Immature natural killer cell (primary cell): ENCODE measurements at places on chromosomes 16 and 17.

GRCh38 chr16:11358531-11358930, 13.3 kb downstream of the RMI2 start:
- DNase-seq = no peak

- DNase-seq = no peak
Observed at GRCh38 chr16:53740476-53740875, 36.5 kb downstream of the FTO start.

DNA sequence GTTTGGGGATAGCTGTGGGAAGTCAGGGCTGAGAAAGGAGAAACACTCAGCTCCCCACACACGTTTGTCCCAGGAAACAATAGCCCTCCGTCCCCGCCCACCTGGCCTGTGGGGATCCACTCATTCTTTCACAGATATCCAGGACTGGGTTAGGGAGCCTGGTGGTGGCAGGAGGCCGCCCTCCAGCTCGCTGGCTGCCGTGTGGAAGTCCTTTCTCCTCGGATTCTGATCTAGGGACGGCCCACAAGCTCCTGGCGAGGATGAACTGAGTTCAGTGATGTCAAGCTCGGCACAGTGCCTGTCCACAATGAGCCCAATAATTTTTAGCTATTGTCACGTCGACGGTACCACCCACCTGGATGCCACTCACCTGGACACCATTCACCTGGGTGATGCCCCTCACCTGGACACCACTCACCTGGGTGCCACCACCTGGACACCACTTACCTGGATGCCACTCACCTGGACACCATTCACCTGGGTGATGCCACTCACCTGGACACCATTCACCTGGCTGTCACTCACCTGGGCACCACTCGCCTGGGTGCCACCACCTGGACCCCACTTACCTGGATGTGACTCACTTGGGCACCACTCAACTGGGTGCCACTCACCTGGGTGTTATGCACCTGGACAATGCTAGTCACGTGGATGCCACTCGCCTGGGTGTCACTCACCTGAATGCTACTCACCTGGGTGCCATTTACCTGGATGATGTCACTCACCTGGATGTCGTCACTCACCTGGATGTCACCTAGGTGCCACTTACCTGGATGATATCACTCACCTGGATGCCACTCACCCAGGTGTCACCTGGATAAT, 172.5 kb upstream of the FOXF1 start:
- no peak for DNase-seq

DNA sequence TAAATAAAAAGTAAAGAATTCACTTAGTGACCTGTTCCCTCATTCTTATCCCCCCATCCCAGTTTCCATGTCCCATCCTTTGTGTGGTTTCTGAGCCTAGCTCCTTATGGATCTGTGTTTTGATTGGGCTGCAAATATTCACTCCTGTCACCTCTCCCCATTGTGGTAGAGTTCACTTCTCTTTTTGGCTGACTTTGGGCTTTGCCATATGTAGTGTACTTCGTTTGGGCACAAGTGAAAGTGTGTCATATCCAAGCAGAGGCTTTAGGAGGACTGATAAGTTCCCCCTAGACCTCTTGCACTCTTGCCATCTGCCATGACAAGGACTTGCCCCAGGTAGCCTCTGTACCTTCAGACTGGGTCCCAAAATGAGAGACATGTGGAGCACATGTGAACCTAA, 13.0 kb upstream of the DHRS7B start:
- no peak for DNase-seq

GRCh38 chr17:45581860-45582259, 91.3 kb upstream of the PLEKHM1 start:
- no peak for DNase-seq

- DNase-seq = no peak
Observed at GRCh38 chr16:17770104-17770503, 299.3 kb upstream of the XYLT1 start.

GRCh38 chr16:71896764-71897368, 1.5 kb downstream of the IST1 start:
- no peak for DNase-seq

- no peak for DNase-seq
Observed at GRCh38 chr17:76017481-76018339, 9.4 kb downstream of the EVPL start.

DNA sequence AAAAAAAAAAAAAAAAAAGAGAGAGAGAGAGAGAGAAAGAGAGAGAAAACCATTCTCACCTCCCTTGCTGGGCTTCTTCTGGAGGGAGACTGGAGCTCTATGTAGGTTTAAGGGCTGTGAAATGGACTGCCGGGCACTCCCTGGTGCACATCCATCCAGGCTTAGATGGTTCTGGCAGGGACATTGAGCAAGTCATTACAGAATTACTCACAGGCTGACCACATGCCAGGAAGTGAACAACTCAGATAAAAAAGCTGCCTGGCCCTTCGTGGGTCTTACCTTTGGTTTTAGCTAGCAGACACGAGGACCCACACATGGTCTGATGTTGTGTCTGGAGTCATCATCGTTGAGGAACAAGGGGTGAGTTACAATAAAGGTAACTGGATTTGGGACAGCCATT, 847.4 kb upstream of the EEF2KMT start:
- no peak for DNase-seq

- DNase-seq = no peak
Observed at GRCh38 chr17:67648032-67648905, 69.5 kb upstream of the NOL11 start.

- no peak for DNase-seq
Observed at GRCh38 chr17:43330876-43331639, 67.7 kb upstream of the ARL4D start.

DNA sequence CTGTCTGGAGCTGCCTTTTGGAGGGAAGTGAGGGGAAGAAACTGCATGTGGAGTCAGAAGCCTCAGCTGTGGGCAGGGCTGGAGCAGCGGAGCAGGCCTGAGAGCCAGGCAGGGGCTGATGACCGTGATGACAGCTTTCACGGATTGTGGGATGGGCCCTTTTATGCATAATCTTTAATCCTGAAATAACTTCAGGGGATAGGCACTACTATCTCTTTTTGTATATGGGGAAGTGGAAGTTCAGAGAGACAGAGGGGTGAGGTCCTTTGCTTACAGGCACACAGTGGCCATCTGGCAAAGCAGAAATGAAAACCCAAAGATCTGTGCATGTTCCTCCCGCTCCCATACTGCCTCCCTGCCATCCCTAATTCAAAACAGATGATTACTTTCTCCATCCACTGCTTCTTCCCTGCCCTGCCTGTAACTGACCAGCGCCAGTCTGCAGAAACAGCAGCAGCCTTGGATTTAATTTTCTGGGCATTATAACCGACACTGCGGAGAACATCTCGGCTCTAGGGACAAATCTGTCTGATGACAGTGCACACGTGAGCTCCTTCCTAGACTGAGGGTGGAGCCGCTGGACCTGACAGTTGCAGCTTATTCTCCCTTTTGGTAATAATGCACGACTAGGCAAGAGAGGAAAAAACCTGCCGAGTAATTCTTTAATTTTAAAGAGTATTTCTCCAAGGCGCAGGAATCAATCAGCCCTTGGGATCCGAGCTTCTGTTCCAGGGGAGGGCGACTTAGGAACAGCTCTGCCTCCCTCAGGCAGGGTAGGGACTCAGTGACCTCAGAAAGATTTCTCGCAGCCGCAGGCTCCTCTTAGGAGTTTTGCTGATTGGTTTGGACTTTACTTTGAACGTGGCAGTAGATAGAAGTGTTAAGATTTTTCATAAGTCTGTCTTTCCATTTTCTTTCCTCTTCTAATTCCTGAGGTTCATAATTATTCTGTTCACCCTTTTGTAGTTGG, 95.4 kb downstream of the UTP18 start:
- DNase-seq = no peak

- no peak for DNase-seq
Observed at GRCh38 chr16:82181461-82182185, 11.6 kb upstream of the MPHOSPH6 start.

DNA sequence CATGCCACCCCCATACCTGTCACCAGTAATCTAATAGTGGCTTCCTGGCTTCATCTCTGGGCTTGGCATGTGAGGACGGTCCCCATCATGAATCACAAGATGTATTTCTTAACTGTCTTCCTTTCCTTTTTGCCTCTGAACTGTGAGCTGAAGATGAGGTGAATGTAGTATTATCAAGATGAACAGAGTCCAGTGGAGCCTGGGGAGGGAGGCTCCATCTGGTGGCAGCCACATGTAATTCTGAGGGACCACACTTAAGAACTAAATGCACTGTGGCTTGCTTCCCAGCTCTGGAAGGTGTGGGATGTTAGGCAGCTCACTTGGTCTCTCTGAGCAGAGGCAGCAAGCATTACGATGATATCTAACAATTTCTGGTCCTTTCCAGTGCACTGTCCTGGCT, 354.9 kb upstream of the ASIC2 start:
- DNase-seq = no peak

DNA sequence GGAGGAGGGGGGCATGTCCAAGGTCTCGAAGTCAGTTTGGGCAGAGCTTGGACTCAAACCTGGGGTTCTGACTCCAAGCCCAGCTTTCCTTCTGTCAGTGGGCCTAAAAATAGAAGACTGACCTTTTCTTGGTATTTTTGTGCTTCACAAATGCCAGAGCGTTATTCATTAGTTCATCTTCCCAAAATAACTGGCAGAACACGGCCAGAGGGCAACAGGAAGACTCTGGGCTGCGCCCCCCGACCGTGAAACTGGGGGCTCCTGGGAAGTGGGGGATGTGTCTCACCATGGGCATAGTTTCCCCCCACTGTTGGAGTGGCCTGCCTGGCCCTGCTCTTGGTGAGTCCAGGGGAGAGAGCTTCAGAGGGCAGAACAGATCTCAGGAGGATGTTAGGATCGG, 94.0 kb downstream of the SOCS1 start:
- no peak for DNase-seq

DNA sequence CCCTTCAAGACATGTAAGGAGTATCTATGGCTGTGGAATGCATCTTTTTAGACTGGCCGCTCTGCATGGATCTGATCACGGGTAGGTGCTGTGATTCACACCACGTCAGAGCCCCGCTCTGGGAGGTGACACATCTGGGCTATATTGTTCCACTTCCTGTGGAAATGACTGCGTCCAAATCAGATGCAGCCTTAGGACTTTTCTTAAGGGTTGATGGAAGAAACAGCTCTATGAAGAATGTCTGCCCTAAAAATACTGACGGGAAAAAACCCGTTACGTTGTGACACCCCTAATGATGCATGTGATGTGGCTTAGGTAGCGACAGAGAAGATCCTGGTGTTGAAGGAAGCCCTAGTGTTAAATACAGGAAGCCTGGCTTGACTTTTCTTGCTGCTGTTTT, 12.2 kb downstream of the BANP start:
- peak; percentile 79 for DNase-seq

DNA sequence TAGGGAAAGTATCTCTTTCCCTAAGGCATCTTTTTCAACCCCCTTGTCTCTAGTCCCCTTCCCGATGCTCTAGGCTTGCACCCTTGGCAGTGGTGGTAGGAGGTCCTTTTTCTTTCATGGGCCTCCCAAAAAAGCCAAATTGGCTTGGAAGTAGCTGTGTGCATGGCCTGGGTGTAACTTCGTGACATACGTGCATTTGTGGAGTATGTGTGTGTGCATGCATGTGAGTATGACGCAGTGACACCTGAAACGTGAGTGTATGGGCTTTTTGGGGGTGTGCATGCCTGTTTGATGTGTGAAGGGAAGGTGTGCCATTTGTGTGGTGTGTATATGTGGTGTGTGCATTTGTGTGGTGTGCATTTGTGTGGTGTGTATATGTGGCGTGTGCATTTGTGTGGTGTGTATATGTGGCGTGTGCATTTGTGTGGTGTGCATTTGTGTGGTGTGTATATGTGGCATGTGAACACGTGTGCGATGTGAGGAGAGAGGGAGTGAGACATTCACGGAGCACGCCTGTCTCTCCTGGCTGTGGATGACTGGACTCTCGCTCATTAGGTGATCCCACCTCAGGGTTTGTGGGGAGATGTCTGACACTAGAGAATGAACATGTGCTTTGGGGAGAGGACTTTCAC, 15.7 kb downstream of the IGFBP4 start:
- DNase-seq = no peak

- no peak for DNase-seq
Observed at GRCh38 chr17:44417553-44417952, 28.1 kb upstream of the ITGA2B start.

DNA sequence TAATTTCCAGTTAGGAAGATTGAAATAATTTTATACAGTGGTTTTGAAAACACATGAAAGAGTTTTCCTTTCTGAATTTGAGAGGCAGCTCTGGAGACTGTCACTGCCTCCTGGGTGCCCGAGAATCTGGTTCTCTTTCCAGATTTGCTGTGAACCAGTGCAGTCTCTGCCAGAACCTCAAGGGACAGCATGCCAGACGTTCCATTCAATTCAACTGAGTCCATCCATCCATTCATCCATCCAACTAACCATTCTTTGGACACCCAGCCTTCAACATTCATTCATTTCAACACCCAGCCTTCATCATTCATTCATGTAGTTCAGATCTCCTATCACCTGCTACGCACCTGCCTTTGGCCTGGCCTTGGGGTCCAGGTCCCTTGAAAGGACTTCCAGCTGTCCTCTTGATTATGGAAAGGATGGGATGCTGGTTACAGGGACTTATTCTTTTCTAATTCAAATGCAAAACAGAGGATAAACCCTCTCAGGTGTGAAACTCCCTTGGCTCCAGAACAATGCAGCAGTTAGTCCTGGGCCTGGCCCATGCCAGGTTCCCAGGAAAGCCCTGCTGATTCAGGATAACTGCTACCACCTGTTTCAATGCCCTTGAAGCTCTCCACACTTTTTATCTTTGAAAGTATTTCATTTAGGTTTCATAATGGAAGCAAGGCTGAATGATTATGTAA, 68.7 kb downstream of the WSCD1 start:
- no peak for DNase-seq

DNA sequence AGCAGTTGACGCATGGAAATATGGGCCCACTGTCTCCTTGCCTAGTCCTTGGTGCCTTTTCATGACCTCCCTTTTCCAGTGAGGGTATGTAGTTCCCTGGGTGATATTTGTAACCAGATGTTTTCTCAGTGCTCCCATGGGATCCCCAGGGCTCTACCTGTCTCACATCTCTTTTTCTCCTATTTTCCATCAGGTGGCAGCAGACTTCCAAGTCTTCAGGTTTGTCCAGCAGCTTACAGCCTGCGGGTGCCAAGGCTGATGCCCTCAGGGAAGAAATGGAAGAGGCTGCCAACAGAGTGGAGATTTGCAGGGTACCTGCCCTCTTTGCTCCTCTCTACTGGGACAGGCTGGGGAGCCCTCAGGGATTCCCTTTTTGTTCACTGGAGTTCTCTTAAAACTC, 89.1 kb downstream of the ELAC2 start:
- no peak for DNase-seq

DNA sequence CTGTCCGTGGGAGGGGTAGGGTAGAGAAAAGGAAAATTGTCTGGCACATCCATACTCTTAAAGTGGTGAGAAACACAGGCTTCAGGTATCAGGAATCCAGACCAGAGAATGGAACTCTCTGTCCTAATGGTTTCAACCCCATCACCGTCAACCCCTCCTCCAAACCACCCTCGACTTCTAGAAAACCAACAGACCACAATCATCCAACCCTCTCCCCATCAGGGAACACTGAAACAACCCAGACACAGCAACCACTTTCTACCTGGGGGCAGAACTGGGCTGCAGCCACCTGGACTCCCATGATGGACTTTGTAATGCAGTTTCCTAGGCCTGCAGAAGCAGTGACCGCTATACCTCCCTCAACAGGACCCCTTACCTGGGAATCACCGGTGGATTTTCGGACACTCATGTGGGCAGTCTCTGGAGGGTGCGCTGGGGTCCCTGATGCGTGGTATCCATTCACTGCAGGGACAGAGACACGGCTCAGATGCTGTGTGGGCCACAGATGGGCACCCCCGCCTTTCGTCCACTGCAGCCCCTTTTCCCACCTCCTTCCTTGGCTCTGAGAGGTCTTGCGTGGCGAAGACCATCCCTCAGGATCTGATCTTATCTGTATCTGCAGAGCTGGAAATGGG, 64.3 kb upstream of the RCVRN start:
- DNase-seq = no peak

- no peak for DNase-seq
Observed at GRCh38 chr17:57406131-57406980, 150.0 kb downstream of the MSI2 start.
